NCI-H1105 treated with DMSO at 0.1 percent for 48 hours (cell line): ENCODE measurements at places on chromosomes 13 and 19.

DNA sequence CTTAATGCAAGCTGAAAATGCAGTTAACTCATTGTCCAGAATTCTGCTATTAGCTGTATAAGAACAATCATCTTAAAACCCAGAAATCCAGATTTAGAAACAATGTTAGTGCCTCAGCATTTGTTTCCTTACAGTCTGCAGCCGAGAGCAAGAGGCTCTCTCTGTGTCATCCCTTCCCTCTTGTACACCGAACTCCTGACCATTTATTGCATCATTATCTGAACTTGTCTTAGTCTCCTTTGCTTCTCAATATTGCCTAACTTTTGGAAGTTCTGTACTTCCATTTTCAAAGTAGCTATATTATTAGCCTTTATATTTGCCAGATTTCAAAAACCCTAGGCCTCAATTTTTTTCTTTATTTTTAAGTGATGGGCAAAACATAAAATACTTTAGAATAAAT lies 27.1 kb downstream of the RNASEH2B start:
- no peak for DNase-seq

DNA sequence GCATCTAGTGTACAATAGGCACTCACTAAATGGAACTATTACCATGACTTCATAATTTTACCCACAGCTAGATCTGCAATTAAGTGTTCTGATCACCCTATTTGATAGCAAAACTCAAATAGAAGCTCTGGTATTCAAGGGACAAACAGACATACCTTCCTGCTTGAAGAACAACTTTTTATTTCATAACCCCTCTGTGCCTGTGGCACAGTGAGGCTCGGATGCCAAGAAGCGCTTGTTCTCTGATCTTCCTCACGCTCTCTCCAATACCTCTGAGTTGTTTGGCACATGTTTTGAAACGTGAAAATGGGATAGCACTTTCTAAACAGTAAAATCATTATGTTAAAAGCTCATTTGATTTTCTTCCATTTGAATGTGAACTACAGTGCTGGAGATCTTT lies 232.0 kb downstream of the KLF5 start:
- no peak for DNase-seq

DNA sequence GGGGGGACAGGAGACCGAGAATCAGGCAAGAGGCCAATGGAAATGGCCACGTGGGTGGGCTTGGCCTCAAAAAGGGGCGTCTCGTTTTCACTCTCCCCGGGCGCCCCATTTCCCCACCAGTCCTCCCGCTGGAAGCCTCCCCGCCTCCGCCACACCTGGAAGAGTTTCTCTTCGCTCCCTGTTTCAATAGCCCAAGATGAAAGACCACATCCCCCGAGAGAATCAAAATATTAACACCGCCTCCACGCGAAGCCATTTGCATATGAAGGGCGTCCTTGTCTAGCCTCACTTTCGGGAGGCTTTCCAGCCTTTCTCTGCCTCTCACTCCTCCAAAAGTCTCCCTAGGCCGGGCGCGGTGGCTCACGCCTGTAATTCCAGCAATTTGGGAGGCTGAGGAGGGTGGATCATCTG lies 691 bp upstream of the OLFM2 start:
- DNase-seq: no peak

DNA sequence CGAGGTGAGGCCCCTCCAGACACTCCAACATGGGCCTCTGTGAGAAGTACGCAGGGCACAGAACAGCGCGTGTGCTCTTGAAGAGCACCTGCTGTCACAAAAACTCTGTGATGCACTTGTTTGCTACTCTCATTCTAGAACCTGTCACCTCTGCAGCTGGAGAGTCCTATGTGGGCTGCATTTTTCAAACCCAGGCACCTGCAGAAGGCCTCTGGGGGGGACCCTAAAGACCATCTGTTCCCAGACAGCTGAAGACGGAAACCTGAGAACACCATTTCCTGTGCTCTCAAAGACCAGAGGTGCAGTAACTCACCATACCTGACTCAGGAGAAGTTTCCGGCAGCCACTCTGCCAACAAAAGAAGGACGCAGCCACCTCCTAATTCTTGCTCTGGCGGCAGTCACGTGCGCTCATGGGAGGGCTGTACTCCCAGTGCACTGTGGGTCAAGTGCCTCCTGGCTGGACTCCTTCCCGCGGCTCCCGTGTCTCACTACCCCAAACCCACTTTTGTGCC lies 28.1 kb downstream of the RANBP3 start:
- peak; percentile 78 for DNase-seq

DNA sequence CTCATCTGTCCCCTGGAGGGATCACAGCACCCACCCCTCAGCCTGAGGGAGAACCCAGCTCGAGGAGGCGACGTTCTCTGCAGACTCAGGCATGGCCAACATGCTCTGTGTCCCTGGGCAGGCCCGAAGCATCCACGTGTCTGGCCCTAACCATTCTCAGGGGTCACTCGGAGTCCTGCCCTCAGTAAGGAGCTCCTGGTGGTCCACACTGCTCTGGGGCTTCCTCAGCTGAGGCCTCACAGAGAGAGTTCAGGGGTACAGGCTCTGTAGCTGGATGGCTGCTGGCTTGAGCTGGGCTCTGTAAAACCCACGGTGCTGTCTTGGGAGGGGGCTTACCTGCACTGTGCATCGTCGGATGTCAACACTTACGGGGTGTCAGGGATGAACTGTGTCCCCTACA lies 4.4 kb upstream of the SIGLEC8 start:
- DNase-seq: no peak

DNA sequence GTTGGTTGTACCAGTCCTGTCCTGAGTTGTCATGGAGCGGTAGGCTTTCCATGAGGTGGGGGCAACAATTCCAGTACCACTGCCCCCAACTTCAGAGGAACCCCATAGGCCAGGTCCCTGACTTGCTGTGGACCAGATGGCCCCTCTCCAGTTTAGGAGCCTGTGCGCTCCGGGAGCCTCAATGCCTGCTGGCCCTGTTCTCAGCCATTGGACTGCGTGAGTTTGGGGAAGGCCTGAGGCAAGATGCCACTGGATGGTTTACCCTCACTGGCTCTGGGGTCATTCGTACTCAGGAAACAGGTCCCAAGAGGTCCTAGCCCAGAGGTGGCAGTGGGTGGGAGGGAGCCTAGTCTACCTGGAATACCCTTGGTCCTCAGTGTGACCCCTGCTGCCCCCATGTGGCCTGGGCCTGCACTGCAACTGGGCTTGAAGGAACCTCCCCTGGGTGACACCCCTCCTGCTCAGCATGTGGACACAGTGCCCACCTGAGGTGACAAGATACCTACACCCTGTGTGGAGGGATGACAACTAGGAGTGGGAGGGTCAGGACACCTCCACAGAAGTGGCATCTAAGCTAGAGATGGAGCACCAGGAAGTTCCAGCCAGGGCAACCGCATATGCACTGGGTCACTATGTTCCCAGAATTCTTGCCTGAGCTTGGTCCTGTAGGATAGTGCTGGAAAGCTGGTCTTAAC lies 6.0 kb upstream of the PRR19 start:
- peak; percentile 62 for DNase-seq

- DNase-seq: no peak
These were observed 1361.3 kb downstream of the PCDH9 start for GRCh38 chr13:65868884-65869283.

- no peak for DNase-seq
These were observed 3.2 kb upstream of the PTPRS start for GRCh38 chr19:5343848-5344247.

GRCh38 chr13:26221721-26222519 lies at the start of gene RNF6:
Gene RNF6, minus strand, starts transcription at chr13:26222314. Its CDS starts 2,665 bp downstream, at chr13:26219649.
- DNase-seq: peak; percentile 88

DNA sequence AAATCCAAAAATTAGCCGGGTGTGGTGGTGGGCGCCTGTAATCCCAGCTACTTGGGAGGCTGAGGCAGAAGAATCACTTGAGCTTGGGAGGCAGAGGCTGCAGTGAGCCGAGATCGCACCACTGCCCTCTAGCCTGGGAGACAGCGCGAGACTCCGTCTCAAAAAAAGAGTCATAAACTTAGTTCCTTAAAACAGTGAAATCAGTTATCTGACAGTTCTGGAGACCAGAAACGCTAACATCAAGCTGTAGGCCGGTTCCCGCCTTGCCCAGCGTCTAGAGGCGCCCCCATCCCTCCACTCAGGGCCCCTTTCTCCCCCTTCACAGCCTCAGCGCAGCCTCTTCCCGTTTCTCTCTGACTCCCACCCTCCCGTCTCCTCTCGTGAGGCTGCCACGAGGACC lies 11.9 kb downstream of the ADAT3 start:
- DNase-seq: no peak

GRCh38 chr19:28705008-28705407 lies 507.9 kb downstream of the UQCRFS1 start:
- no peak for DNase-seq

- no peak for DNase-seq
These were observed 11.2 kb downstream of the ITM2B start for GRCh38 chr13:48244159-48244558.

GRCh38 chr19:16605115-16605514 lies 22.9 kb downstream of the MED26 start:
- no peak for DNase-seq

DNA sequence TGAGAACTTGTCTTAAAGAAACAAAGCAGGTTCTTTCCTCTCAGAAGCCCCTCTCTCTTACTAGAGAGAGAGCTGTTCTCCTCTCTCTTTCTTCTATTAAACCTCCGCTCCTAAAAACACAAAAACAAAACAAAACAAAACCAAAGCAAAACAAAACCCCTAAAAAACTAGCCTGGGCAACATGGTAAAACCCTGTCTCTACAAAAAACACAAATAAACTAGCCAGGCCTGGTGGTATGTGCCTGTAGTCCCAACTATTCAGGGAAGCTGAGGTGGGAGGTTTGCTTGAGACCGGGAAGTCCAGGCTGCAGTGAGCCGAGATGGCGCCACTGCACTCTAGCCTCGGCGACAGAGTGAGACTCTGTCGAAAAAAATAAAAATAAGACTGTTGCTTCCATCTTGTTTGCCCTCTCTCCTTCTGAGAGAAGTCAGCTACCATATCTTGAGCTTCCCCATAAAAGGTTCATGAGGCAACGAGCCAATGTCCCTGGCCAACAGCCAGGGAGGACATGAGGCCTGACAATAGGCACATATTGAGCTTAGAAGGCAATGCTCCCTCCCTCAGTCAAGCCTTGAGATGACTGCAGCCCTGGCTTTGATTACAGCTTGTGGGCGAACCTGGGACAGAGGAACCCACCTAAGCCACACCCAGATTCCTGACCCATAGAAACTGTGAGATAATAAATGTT lies 17.5 kb upstream of the FLT3 start:
- DNase-seq: peak; percentile 16

DNA sequence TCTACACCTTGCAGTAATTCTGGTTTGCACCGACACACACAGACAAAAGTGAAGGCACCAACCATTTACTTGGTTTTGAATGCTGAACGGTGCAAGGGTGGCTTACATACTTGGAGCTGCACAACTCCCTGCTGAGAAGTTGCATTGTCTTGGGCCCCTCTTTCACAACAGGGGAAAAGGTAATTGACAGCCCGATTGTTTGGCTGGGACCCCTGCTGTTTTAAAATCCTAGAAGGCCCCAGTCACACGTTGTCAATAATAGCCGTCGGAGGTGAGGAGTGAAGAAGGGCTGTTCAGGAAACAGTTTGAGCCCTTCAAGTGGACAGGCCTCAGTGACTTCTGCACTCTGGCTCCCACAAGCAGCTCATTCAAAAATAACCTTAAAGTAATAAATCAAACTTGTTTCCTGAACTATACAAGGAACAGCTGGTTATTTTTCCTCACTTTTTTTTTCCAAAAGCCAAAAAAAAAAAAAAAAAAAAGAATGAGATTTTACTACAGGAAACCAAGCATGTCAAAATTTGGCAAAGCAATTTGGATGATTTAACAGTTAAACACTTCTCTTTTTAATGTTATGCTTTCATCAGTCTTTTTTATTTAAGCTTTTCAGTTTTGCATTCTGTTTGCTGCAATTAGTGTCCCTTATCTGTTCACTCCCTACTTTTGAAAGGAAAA lies 19.0 kb upstream of the SPRY2 start:
- DNase-seq: peak; percentile 21

GRCh38 chr19:28009696-28010095 lies 1203.3 kb downstream of the UQCRFS1 start:
- no peak for DNase-seq

- DNase-seq: no peak
These were observed 24.2 kb downstream of the PCDH20 start for GRCh38 chr13:61391426-61391825.

GRCh38 chr13:108789476-108789875 lies 160.1 kb downstream of the MYO16 start:
- no peak for DNase-seq

GRCh38 chr13:27005556-27005955 lies 166.1 kb downstream of the USP12 start:
- DNase-seq: no peak

DNA sequence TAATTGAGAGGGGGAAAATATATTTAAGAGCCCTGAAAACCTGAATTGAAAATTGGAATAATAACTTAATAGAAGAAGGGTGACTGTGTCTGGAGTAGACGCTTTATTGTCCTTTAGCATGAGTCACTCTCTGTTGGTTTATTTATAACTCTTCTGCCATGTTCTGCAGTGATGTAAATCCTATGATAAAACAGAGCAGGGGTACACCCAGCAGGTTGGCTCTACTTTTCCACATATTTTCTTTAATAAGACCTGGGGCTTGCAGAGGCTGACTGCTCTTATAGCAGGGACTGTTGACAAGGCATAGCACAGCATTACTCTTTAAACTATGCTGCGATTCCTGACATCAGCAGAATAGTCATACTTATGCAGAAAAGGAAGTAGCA lies 389.9 kb upstream of the PCDH9 start:
- no peak for DNase-seq

DNA sequence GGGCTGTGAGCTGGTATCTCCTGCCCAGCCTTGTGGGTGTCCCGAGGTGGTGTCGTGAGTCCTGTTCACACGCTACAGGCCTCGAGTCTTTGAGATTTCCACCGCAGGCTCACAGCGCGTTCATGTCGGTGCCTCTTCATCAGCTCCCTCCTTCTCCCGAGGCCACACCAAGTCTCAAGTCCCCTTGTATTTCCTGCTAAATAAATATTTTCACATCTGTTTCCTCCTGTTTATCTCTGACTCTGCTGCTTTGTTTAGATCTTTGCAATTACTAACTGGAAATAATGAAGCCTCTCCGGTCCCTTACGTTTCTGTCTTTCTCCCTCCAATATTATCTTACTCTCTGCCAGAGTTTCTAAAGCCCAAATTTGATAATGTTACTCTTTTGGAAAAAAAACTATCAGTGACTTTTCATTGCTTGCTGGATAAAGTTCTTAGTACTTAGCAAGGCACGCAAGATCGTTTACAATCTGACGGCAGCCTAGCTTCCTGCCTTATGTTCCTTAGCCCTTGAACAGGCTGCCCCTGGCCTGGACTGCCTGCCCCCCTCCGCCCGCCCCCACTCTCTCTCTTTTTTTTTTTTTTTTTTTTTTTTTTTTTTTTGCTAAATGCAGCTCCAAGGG lies 130.5 kb upstream of the RNF113B start:
- no peak for DNase-seq

- no peak for DNase-seq
These were observed 1.5 kb upstream of the BAX start for GRCh38 chr19:48953141-48953540.

DNA sequence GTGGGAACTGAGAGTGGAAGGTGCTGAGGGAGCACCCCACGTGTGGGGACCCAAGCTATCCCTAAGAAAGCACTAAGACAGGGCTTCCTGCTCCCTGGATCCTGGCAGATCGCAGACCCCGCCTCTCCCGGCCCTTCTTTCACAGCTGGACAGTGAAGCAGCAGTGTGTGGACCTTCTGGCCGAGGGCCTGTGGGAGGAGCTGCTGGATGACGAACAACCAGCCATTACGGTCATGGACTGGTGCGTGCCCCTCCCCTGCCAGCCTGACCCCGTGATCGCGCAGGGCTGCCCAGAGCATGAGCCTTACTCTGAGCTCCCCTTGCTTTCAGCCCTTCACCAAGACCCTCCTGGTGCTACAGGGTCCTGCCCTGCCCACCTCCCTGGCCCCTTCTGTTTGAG lies 2.3 kb downstream of the NCCRP1 start:
- no peak for DNase-seq

GRCh38 chr13:93963266-93964145 lies 516.0 kb downstream of the DCT start:
- DNase-seq: peak; percentile 79
